ENCODE measurements at places on chromosomes 16 and 17.

DNA sequence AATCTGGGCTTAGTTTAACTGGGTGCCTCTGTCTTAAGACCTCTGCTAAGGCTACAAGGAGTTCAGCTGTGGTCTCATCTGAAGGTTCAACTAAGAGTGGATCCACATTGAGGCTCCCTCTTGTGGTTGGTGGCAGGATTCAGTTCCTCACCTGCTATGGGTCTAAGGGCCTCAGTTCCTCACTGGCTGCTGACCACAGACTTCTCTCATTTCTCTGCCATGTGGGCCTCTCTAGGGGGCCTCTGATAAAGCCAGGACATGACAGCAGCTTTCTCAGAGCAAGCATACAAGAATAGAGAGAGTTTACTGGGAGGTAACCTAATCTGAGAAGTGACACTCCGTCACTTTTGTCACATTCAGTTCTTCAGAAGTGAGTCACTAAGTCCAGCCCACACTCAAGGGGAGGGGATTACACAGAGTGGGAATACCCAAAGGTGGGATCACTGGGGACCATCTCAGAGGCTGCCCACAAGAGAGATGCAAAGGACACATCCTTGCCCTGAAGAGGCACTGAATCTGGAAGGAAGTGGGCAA is 19.2 kb upstream of the ABAT start:
- peak; percentile 83 for DNase-seq

DNA sequence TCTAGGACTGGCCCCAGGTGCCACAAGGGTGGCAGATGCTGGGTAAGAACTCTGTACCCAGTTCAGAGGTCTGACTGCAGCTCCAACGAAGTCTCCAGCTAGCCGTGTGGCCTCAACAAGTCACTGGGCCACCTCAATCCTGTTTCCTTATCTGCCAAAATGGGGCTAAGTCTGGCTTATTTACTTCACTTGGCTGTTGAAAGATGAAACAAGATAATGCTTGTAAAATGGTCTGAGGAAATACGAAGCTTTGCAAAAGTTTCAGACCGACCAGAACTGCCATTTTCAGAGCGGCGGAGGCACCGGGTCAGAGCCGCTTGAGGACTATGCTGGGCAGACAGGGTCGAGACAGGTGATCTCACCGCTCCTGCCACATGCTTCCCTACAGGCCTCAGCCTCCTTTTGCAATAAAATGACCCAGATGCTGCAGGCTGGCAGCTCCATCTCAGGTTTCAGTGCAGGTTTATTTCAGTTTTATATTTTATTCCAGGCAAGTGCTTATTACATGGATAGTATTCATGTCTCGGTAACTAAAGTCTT is 17.2 kb downstream of the MNT start:
- DNase-seq: no peak

DNA sequence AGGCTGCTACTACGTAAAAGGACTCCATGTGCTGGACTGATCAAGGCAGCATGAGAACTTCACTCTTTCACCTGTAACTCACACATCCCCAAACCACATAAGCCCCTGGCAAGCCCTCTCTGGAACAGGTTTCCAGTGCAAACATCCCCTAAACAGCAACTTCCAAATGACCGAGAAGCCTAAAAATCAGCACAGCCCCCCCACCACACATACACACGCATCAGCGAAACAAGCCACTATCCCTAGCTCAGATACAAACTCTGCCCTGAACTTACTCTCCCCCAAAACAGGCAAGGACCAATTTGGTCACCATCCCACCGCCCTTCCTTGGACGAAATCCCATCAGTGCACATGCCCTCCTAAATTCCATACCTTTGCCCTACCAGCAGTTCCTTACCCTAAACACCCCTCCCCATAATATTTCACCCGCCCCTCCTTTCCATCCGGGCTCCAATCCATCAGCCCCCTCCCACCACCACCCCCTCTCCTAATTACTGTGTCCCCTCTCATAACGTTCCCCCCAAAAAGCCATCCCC is 735 bp downstream of the LSM12 start:
- DNase-seq: peak; percentile 29

DNA sequence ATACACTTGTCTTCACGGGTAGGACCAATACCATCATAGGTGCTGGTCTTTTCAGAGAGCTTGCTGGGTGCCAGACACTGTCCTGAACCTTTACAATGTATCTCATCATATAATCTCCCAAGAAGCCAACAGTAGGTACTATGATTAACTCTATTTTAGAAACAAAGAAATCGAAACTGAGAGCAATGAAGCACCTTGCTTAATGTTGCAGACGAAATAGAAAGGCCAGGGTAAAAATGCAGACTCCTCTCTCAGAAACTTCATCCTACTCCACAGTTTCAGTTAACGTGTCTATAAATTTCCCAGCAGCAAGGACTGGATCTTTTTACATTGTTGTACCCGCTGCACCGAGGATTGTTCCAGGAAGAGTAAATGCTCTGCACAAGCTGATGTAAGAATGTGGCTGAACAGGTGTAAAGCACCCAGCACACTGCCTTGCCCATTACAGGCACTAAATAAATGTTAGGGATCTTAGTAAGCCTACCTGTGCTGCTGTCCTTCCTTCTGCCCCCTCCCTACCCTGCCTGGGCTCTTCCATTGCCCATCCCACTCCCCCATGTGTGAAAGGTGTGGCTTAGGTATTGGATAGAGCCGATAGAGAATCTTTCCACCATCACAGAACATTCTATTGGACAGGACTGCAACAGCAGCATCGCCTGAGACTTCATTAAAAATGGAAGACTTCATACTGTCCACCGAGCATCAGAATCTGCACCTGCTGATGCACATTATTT is 476.7 kb downstream of the SOX9 start:
- DNase-seq: peak; percentile 61

DNA sequence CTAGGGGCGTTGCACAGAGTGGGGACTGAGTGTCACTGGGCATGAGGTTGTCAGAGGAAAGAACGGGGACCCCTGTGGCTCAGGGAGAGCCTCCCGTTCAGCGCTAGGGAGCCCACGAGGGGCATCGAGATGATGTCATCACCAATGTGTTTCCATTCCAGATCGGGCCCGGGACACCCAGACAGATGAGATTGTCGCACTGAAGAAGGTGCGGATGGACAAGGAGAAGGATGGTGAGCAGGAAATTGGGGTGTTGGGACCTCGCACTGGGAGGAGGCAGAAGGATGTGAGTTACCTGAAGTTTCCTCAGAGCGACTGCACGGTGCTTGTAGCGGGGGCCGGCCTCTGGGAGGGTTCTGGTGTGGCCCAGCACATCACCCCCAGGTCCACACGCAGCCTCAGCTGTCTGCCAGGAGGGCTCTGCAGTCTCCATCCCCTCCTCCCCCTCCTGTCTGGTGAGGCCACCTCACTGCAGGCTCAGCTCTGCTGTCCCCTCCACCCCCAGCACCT is 4.0 kb downstream of the CDK10 start:
- no peak for DNase-seq

DNA sequence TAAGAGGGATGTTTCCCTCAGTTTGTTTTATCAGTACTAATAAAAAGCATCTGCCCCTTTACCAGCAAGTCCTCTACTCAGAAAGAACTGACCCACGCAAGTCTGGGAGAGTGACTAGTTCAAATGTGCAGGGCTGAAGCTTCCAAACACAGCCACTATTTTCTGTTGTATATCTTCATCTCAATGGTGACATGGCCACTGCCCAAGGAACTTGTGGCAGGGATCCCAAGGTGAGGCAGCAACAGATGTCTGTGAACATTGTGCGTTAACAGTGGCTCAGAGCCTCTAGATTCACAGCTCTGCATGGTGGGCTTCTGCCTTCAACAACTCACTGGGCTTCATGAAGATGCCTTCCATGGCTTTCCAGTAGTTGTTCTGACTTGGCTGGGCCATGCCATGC is 3.7 kb upstream of the BLTP2 start:
- no peak for DNase-seq

DNA sequence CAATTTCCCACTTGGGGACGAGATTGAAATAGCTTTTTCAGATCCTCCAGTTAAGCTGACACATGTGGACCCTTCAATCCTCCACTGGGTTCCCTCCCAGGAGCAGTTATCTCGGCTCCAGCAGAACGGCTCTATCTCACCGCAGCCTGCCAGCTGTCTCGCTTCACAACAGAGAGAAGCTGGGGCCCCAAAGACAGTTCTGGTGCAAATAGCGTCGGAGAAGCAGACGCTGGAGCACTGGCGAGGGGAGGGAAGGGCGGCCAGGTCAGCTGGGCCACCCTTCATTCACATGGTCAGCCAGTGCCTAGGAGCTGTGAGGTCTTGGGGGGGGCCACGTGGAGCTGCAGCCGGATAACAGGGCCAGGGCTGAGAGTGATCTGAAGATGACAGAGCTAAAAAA is 141.3 kb upstream of the SDK2 start:
- no peak for DNase-seq

DNA sequence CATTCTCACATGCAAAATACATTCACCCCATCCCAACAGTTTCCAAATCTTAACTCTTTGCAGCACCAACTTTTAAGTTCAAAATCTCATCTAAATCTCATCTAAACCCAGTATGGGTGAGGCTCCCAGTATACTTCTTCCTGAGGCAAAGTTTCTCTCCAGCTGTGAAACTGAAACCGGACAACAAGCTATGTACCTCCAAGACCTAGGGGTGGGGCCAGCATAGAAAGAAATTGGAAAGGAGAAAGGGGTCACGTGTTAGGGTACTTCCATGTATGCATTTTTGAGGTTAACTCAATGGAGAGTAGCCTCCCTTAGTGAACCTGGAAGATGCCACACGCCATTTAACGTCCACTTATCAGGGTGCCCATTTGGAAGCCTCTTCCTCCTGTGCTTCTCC is 23.9 kb upstream of the LRRC75A start:
- DNase-seq: no peak

DNA sequence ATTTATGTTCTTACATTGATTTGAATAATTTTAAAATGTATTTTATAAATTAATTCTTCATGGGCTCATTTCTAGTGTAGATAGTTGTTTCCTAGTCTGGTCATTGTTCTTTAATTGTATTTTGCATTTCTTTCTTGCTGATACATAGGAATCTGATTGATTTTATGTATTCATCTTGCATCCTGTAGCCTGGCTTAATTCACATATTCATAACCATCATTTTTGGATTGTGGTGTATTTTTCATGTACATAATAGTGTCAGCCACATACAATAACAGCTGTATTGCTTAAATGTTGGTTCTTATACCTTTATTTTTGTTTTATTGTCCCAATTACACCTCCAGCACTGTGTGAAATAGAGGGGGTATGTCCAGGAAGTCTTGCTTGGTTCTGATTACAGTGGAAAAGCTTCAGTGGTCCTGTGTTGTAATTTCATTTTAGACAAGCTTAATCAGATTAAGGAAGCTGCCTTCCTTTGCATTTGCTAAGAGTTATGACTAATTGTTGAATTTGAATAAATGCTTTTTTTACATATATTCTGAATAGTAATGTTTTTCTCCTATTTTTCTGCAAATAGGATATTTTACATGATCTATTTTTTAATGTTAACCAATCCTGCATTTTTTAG is 103.7 kb downstream of the USP22 start:
- DNase-seq: no peak

- DNase-seq: no peak
Measured at GRCh38 chr17:19398301-19399181, 11.6 kb upstream of the MFAP4 start.

- peak; percentile 54 for DNase-seq
Measured at GRCh38 chr16:1989209-1990100, at the start of gene SYNGR3. Gene SYNGR3 (plus strand): TSS chr16:1989970. CDS start chr16:1990103, 133 bp downstream.

GRCh38 chr16:75293772-75294171 is 42.3 kb upstream of the BCAR1 start:
- DNase-seq: no peak

DNA sequence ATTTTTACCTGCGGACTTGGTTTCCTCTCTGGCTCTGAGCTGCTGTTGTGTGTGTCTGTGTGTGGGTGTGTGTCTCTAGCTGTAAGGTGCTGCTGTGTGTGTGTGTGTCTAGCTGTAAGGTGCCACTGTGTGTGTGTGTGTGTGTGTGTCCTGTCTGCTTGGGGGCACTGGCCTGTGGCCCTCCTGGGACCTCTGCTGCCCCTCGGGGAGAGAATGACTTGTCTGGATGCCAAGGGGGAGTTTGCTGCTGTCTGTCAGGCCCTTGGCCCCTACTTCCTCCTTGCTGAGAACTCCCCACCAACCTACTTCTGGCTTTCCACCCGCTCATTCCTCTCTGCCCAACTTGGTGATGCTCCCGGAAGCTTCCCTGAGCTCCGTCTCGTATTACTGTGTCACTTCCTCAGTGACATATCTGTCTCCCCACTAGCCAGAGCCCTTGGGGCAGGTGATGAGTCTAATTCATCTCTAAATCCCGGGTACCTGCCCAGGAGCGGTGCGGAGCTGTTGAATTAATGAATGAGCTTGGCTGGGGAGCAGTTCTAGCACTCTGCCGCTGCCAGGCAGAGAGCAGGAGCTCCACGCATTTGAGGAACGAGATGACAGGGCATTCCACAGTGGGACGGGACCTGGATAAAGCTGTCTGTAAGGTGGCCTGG is 3.5 kb upstream of the LASP1NB start:
- DNase-seq: no peak

GRCh38 chr17:1179112-1179817 is 516 bp downstream of the ABR start:
- no peak for DNase-seq

DNA sequence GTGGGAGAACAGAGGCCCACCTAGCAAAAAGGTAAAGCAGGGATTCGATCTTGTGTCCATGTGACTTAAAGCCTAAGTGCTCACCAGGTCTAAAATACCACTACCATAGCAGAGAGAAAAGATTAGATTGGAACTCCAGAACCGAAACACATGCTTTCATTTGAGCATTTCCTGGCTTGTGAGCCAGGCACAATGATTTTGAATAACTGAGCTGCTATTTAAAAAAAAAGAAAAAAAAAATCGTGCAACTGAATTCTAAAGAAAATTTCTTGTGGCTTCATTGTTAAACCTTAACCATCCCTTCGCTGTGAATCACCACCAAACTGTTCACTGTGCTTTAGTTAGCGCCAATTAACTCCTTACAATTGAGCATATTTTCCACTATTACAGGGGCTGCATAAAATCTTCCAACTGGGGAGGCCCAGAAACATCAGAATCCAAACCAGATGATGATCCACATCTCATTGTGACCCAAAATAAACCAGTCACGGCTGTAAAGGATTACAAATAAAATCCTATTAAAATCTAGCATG is 366.4 kb upstream of the ERCC4 start:
- no peak for DNase-seq

DNA sequence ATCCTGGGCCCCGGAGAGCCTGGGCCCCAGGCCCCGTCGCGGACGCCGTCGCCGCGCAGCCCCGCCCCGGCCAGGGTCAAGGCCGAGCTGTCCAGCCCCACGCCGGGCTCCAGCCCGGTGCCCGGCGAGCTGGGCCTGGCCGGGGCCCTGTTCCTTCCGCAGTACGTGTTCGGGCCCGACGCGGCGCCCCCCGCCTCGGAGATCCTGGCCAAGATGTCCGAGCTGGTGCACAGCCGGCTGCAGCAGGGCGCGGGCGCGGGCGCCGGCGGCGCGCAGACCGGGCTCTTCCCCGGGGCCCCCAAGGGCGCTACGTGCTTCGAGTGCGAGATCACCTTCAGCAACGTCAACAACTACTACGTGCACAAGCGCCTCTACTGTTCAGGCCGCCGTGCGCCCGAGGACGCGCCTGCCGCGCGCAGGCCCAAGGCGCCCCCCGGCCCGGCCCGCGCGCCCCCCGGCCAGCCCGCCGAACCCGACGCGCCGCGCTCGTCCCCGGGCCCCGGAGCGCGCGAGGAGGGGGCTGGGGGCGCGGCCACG is 36.8 kb upstream of the ZC3H18 start:
- DNase-seq: no peak

All from RPMI8226 (cell line).